ENCODE measurements at places on chromosomes 2 and 18. TPM values are rescaled to one million over a fixed set of nuclear protein-coding genes. Genes with fewer than 3 reads are reported as not detected.

The SP5 gene
- total RNA-seq, result not detected

GRCh38 chr2:176582990-176583481, 313.8 kb downstream of the MTX2 start:
- DNase-seq, result no peak

GRCh38 chr2:127569666-127570065, 34.2 kb downstream of the MYO7B start:
- DNase-seq, result no peak

DNA sequence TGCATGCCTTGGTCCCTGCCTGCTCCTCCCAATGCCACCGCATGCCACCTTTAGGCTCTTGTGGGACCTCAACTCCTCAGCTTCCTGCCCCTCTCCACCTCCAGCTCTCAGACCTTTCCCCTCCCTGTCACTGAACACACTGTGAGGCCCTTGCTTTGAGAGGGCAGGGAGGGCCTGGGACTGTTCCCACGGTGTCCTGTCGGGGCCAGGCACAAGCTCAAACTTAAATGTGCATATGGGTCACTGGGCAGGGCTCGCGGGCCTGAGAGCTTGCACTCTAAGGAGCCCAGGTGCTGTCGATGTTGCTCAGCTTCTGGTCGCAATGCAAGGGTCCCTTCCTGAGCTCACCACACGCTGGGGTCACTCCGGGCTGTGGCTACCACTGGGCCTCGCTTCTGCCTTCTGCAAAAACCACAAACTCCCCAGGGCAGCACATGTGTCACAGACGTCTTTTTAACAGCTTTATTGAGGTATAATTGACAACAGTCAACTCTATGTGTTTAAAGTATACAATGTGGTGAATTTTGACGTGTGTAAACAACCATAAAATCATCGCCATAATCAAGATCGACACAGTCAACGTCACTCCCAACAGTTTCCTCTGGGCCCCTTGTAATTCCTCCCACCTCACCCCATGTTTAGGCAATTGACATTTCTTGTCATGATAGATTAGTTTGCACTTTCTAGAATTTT, 11.9 kb upstream of the B3GNT7 start:
- DNase-seq, result no peak

DNA sequence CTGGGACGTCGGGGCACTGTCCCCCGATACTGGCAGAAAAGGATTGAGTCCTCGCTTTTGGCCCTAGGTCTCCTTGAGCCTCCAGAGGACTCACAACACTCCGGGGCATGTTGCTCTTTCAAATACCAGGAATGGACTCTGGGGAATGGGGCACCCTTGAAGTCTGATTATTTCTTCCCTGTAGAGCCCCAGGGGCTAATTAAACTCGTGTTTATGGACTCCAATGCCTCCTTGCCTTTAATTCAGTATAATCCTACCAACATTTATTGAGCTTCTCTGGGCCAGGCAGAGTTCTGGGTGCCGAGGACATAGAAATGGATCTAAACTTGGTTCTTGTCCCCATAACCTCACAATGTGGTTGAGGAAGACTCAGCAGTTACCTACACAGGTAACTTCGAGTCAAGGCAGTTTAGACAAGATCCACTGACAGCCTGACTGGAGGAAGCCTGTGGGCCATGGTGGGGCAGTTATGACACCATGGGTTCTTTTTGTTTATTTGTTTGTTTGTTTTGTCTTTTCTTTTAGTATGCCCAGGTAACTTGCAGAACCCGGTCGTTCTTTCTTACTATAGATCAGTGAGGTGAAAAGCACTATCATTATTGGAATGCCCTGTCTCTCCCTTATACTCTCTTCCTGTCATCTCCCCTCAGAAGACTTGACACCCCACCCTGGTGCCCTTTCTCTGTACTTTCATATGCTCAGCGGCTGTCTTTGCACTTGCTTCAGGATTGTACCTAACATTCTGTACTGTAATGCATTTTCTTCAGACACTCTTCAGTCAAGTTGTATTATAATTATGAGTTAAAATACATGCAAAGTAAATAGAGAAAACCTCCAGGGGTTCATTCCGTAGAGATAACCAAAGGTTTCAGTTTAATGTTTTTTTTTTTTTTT, 3.2 kb downstream of the CFLAR start:
- DNase-seq, result no peak

Data from activated T-cell treated with anti-CD3 and anti-CD28 coated beads, Interleukin-2, amount 50 U/mL, for 4 hours (primary cell).